ENCODE measurements at places on chromosomes 5 and 9.

- H3K27me3 ChIP-seq, result no peaks in the 10 kb centered on the region
- no peak overlapping the region for H3K27ac ChIP-seq
- no peaks in the 10 kb centered on the region for H3K36me3 ChIP-seq
- H3K4me1 ChIP-seq, result no peaks in the 10 kb centered on the region
- no peak for DNase-seq
Observed at GRCh38 chr5:105413406-105413990, 1850.9 kb upstream of the NUDT12 start.

DNA sequence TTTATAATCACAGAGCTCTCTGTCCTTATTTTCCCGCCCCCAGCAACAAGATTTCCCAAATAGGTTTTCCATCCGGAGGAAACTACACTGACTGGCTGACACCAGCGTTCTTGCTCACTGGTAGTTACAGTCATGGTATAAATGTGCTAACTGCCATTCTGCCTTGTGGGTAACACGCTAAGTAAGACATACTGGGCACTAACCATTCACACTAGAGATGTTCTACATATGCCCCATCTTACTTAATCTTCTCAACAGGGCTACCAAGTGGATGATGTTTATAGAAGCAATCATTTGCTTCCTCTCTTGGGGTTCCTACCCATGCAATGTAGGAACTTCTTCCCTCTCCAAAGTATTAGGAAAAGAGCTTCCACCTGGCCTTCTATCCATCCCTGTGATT lies 111.5 kb downstream of the SUSD1 start:
- no peaks in the 10 kb centered on the region for H3K27me3 ChIP-seq
- no peak overlapping the region for H3K27ac ChIP-seq
- H3K4me1 ChIP-seq, result peaks cover 18% of the 10 kb centered on the region
- DNase-seq, result no peak
- no peak overlapping the region for H3K4me3 ChIP-seq

GRCh38 chr9:130385257-130385656 lies 59.5 kb upstream of the ASS1 start:
- no peak for DNase-seq
- no peak overlapping the region for H3K4me3 ChIP-seq
- H3K36me3 ChIP-seq, result no peaks in the 10 kb centered on the region
- H3K27me3 ChIP-seq, result no peaks in the 10 kb centered on the region
- no peak overlapping the region for H3K27ac ChIP-seq

DNA sequence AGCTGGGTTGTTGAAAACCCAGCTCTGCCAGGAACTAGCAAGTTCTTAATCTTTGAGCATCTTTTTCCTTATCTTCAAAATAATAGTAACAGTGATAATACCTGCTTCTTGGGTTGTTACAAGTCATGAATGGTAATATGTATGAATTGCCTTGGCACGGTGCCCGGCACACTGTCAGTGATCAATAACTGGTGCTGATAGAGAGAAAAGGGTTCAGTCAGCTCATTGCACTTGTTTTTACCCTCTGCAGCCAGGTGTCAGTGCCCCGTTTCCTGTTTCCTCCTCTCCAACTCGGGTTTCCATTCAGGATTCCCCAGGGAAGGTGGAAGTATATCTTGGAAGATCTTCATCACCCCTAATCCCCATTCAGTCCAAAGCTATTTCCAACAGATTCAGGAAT lies 15.8 kb upstream of the NIPAL4 start:
- no peak overlapping the region for H3K4me3 ChIP-seq
- no peak for DNase-seq
- no peaks in the 10 kb centered on the region for H3K36me3 ChIP-seq

DNA sequence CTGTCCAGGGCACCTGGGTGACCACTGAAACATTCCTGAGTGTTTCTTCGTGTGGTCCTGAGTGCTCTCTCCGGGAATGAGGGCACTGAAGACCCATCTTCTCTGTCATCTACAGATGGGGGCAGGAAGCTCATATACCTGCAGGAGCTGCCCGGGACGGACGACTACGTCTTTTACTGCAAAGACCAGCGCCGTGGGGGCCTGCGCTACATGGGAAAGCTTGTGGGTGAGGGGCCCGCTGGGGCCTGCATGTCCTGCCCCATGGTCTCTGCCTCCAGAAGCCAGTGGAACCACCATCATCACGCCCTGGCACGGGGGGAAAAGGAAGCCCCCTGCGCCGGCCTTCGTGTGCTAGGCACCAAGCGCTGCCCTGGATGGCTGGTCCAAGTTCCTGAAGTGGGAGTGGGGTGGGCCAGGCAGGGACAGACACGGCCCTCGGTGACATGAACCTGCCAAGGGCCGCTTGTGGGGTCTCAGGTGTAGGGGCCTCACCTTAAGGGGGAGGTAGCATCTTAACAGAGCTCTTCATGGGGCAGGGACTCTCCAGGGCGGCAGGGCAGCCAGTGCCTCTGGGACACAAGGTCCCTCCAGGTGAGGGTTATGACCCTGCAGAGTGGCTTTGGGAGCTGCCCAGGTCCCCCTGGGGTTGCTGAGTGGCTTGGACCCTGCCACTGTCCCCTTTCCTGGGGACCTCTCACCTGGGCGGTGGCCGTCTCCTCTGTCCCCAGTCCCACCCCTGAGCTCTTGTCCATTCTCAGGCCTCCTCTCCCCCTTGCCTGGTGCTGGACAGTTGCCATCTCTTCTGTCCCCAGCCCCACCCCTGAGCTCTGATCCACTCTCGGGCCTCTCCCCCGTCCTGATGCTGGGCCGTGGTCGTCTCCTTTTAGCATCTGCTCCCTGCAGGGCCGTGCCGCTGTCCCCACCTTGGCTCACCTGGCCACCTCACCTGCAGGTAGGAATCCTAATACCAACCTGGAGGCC lies 2.1 kb downstream of the OBP2A start:
- H3K36me3 ChIP-seq, result no peaks in the 10 kb centered on the region
- no peak overlapping the region for H3K4me3 ChIP-seq
- no peak for DNase-seq
- no peaks in the 10 kb centered on the region for H3K27me3 ChIP-seq
- no peaks in the 10 kb centered on the region for H3K4me1 ChIP-seq

DNA sequence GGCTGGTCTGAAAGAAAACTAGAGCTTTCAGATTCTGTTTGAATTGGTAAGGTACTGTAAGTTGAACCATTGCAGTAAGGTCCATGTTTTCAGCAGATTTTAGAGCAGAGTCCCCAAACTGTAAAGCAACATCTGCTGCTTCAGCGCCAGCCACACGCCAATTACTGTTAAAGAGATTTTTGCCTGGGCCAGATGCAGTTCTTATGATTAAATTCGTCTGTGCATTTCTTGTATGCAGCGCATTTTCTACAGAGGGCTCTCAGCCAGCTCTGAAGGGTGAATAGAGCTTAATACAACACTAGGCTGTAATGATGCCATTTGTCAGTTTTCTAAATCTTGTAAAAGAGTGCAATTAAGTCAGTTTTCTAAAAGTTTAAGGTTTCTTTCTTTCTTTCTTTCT lies 246.3 kb downstream of the COX7C start:
- H3K4me1 ChIP-seq, result no peaks in the 10 kb centered on the region
- no peaks in the 10 kb centered on the region for H3K36me3 ChIP-seq
- H3K27ac ChIP-seq, result no peak overlapping the region
- H3K4me3 ChIP-seq, result no peak overlapping the region

DNA sequence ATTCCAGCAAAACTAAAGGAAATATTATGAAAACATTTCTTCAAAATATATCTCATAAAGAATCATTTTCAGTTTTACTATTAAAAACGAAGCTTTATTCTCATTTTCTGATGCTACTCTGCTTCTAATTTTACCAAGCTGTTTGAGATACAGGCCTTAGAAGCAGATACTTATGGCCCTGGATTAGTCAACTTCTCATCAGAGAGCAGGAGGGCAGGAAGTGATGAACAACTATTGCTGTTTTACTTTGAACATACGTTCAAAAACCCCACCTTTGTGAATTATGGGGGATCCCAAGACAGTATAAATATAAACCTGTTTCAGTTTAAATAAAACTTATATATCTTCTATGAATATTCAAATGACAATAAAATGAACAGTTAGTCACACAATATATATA lies 16.0 kb downstream of the MPDZ start:
- no peak for DNase-seq
- H3K4me1 ChIP-seq, result no peaks in the 10 kb centered on the region
- H3K36me3 ChIP-seq, result no peaks in the 10 kb centered on the region
- no peaks in the 10 kb centered on the region for H3K27me3 ChIP-seq
- no peak overlapping the region for H3K4me3 ChIP-seq
- no peak overlapping the region for H3K27ac ChIP-seq

DNA sequence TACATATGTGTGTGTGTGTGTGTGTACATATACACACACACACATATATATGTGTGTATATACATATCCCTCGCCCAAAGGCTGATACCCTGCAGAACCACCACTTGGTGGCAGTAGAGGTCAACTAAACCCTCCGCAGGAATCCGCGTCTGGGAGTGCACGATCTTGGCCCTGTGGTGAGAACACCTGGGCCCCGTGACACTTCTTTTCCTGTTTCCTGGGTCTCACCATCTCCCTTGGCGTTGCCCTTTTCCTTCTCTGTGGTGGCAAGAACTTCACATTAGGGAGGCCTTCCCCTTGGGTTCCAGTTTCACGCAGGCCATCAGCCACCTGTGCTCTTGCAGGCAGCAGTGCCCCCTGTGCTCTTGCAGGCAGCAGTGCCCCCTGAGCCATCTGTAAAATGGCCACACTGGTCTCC lies 8.2 kb downstream of the IL9 start:
- no peak overlapping the region for H3K4me3 ChIP-seq
- no peak overlapping the region for H3K27ac ChIP-seq
- peak; percentile 60 for DNase-seq
- no peaks in the 10 kb centered on the region for H3K36me3 ChIP-seq
- peaks cover 5% of the 10 kb centered on the region for H3K4me1 ChIP-seq

- H3K4me3 ChIP-seq, result no peak overlapping the region
- H3K4me1 ChIP-seq, result peaks cover 5% of the 10 kb centered on the region
- no peaks in the 10 kb centered on the region for H3K27me3 ChIP-seq
- H3K27ac ChIP-seq, result no peak overlapping the region
Observed at GRCh38 chr5:17218353-17219005, 1.0 kb downstream of the BASP1 start.

GRCh38 chr5:173734716-173735115 lies 118.3 kb upstream of the BOD1 start:
- H3K36me3 ChIP-seq, result no peaks in the 10 kb centered on the region
- H3K4me1 ChIP-seq, result no peaks in the 10 kb centered on the region
- no peak overlapping the region for H3K27ac ChIP-seq
- no peak overlapping the region for H3K4me3 ChIP-seq
- no peak for DNase-seq

- H3K4me1 ChIP-seq, result no peaks in the 10 kb centered on the region
- no peak overlapping the region for H3K4me3 ChIP-seq
- H3K27me3 ChIP-seq, result no peaks in the 10 kb centered on the region
- H3K27ac ChIP-seq, result no peak overlapping the region
- no peak for DNase-seq
Observed at GRCh38 chr9:34246453-34246852, 67.6 kb downstream of the UBAP1 start.

GRCh38 chr5:35773967-35774366 lies 82.7 kb upstream of the IL7R start:
- peaks cover 10% of the 10 kb centered on the region for H3K4me1 ChIP-seq
- H3K27ac ChIP-seq, result no peak overlapping the region
- no peak for DNase-seq
- H3K4me3 ChIP-seq, result no peak overlapping the region
- H3K27me3 ChIP-seq, result no peaks in the 10 kb centered on the region

DNA sequence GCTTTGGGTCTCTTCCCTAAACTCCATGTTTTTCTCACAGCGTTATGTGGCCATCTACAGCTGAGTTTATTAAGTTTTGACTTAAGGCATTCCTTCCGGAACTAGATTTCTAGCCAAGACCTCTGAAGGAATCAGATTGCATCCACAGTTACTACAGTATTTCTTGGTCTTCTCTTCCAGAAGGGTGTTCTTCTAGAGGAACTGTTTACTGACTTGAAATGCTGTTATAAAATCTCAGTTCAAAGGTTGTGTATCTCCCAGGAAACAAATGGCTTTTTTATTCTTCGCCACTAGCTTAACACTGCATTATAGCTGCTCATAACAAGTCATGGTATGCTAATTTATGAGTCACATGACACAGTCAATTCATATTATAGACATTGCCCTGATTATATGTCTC lies 55.3 kb upstream of the RAD23B start:
- no peak overlapping the region for H3K4me3 ChIP-seq
- H3K27me3 ChIP-seq, result no peaks in the 10 kb centered on the region
- H3K27ac ChIP-seq, result no peak overlapping the region
- H3K4me1 ChIP-seq, result no peaks in the 10 kb centered on the region

DNA sequence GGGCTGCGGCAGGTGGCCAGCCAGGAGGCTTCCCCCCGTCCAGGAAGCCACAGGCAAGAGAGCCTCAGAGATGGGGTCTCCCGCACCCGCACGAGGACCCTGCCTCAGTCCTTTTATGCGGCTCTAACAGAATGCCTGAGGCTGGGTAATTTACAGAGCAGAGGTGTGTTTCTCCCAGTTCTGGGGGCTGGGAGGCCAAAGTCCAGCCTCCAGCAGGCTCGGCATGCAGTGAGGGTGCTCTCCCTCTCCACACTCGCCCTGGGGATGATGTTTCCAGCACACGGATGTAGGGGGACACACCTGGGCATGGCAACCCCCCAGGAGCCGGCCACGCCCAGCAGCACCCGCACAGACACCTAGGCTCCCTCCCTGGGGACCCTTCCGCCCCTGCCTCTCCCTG lies 95.4 kb upstream of the PPP1R26 start:
- no peaks in the 10 kb centered on the region for H3K4me1 ChIP-seq
- no peak overlapping the region for H3K27ac ChIP-seq
- H3K4me3 ChIP-seq, result no peak overlapping the region
- H3K36me3 ChIP-seq, result no peaks in the 10 kb centered on the region

GRCh38 chr5:177336112-177336511 lies 15.4 kb downstream of the LMAN2 start:
- peaks cover 12% of the 10 kb centered on the region for H3K4me1 ChIP-seq
- peaks cover 77% of the 10 kb centered on the region for H3K36me3 ChIP-seq
- no peaks in the 10 kb centered on the region for H3K27me3 ChIP-seq
- H3K27ac ChIP-seq, result no peak overlapping the region
- no peak overlapping the region for H3K4me3 ChIP-seq

- no peaks in the 10 kb centered on the region for H3K27me3 ChIP-seq
- no peaks in the 10 kb centered on the region for H3K36me3 ChIP-seq
- no peak overlapping the region for H3K4me3 ChIP-seq
- H3K4me1 ChIP-seq, result no peaks in the 10 kb centered on the region
- DNase-seq, result no peak
Observed at GRCh38 chr5:151541571-151541970, 49.6 kb downstream of the FAT2 start.

DNA sequence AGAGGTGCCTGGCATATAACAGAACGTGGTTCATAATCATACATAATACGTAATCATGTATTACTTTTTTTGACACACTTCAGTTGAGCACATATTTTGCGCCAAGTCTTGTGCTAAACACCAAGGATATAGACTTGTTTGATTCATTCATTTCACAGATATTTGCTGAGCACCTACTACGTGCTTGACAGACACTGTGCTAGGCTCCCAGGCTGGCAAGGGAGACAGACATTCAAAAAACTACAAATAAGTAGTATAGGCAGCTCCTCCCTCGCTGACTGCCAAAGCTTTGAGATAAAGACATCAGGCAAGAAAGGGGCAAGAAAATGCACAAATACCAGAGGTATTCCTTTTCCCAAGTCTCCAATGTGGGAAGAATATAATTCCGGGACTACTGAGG lies 122.5 kb upstream of the CPEB4 start:
- no peak overlapping the region for H3K4me3 ChIP-seq
- no peaks in the 10 kb centered on the region for H3K36me3 ChIP-seq
- DNase-seq, result no peak
- H3K27me3 ChIP-seq, result no peaks in the 10 kb centered on the region
- H3K27ac ChIP-seq, result no peak overlapping the region
- H3K4me1 ChIP-seq, result no peaks in the 10 kb centered on the region
